Naive thymus-derived CD4-positive, alpha-beta T cell (primary cell): ENCODE measurements at places on chromosomes 4 and X.

GRCh38 chrX:17656035-17656418 is 81.3 kb upstream of the SCML1 start:
- DNase-seq, result no peak

DNA sequence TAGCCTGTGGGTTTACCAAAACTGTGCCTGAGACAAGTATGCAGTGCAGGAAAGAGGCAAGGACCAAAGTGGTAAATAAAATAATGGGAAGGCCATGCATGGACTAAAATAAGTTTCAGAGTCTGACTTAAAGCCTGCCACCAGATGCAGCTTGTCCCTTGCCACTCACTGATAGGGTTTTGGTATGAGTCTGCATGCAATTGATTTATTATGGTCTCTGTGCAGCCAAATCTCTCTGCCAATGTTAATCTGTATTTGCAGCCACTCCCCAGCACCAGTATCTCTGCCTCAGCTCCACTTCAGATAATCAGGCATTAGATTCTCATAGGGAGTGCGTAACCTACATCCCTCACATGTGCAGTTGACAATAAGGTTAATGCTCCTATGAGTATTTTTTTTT is 5.5 kb upstream of the FGF2 start:
- no peak for DNase-seq

- DNase-seq, result no peak
Measured at GRCh38 chrX:108456971-108457477, 17.4 kb downstream of the COL4A5 start.

DNA sequence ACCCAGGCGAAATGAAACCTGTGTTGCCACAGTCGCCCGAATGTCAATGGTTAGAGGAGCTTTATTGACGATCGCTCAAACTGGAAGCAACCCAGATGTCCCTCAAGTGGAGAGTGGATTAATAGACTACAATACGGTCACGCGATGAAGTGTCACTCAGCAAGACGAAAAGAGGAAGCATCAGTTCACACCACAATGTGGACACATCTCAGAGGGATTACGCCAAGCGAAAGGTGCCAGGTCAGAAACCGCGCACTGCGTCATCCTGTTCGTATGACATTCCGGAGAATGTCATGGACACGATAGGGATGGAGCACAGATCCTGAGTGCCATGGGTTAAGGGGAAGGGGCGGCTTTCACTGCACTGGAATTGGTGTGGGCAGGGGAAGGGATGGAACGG is 111.7 kb downstream of the HMX1 start:
- DNase-seq, result no peak

DNA sequence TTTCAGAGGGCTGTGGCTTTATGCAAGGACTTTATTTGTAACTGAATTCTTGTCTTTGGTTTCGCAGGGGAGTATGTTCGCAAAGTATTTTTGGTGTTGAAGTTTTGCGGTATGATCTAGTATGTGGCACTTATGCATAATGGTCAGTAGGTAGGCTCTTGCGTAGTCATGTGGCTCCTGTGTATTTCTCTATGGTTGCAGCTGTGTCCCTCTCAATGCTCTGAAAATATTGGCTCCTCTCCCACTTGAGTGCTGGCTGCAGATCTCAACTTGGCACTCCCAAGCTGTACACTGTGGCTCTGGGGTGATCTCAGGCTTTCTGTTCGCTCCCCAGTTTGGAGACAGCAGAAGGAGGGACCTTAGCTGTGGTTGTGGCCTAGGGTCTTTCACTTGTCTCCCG is 24.8 kb downstream of the ARMCX5 start:
- DNase-seq, result no peak

- DNase-seq, result no peak
Measured at GRCh38 chr4:144591401-144591800, 54.6 kb upstream of the HHIP start.

- DNase-seq, result no peak
Measured at GRCh38 chr4:39802005-39802404, 104.1 kb downstream of the UBE2K start.

DNA sequence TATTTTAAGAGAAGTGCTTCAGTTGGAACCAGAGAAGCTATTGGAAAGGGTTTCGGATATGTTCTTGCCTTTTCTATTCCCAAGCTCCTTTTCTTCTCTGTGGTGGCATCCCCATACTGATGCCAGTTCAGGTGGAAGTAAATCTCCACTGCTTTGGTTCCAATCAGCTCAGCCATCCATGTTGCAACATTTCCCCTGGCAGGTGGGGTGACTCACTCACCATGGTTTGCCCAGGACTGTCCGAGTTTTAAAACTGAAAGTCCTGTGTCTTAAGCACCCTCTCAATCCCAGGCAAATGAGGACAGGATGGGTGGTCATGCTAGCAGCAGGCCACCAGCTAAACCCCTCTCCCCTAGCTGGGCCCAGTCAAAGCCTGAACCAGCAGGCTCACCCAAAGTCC is 15.1 kb downstream of the RAI2 start:
- no peak for DNase-seq
